ENCODE measurements at places on chromosomes 12 and 14.

GRCh38 chr12:57729321-57729844 is 9.2 kb downstream of the AGAP2 start:
- H3K4me1 ChIP-seq = peaks cover 2% of the 10 kb centered on the region
- DNase-seq = peak; percentile 37
- H3K4me3 ChIP-seq = no peak overlapping the region
- no peaks in the 10 kb centered on the region for H3K27me3 ChIP-seq

GRCh38 chr14:48751293-48751692 is 834.9 kb downstream of the RPS29 start:
- no peaks in the 10 kb centered on the region for H3K4me1 ChIP-seq
- DNase-seq = no peak
- no peaks in the 10 kb centered on the region for H3K27me3 ChIP-seq
- H3K36me3 ChIP-seq = no peaks in the 10 kb centered on the region
- no peak overlapping the region for H3K4me3 ChIP-seq

- H3K36me3 ChIP-seq = no peaks in the 10 kb centered on the region
- H3K27ac ChIP-seq = no peak overlapping the region
- no peaks in the 10 kb centered on the region for H3K27me3 ChIP-seq
- no peak overlapping the region for H3K4me3 ChIP-seq
- H3K4me1 ChIP-seq = peaks cover 8% of the 10 kb centered on the region
Measured at GRCh38 chr12:92156139-92156538, 10.5 kb upstream of the BTG1 start.

- H3K27me3 ChIP-seq = no peaks in the 10 kb centered on the region
- H3K27ac ChIP-seq = no peak overlapping the region
- H3K4me1 ChIP-seq = peaks cover 15% of the 10 kb centered on the region
Measured at GRCh38 chr14:68364792-68365192, 428.1 kb downstream of the ZFP36L1 start.

GRCh38 chr14:51525739-51526138 is 126.0 kb upstream of the FRMD6 start:
- no peaks in the 10 kb centered on the region for H3K4me1 ChIP-seq
- H3K36me3 ChIP-seq = no peaks in the 10 kb centered on the region
- no peak overlapping the region for H3K27ac ChIP-seq

DNA sequence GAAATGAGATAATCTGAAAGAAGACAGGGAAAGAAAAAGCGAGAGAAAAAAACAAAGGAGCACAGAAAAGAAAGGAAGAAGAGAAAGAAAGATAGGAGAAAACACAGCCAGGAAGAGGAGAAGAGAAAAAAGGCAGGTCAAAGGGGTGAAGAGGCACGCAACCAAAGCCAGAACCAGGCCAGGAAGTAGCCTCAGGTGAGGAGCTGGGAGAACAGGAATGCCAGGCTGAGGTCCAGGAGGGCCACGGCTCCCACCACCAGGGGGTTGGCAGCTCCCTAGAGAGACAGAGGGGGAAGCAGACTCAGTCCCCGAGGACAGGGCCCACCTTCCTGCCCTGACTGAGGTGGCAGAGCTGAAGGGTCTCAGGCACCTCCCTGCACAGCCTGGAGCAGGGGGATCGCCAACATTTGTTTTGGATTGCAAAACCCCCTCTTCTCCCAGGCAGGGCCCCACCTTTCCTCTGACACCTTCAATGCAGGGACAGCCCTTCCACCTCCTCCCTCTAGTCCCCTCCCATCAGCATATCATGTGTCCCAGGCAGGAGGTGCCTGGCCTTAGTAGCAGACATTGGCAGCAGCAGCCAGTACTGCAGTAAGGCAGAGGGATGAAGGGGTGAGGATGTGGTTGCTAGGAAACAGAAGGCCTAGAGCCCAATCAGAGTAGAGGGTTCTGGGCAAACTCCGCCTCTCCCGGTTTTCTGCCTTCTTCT is 2.0 kb upstream of the AP1G2 start:
- H3K36me3 ChIP-seq = peaks cover 16% of the 10 kb centered on the region
- peaks cover 41% of the 10 kb centered on the region for H3K4me1 ChIP-seq
- no peak for DNase-seq
- no peak overlapping the region for H3K27ac ChIP-seq

GRCh38 chr12:74334780-74335179 is 202.9 kb upstream of the ATXN7L3B start:
- no peak overlapping the region for H3K4me3 ChIP-seq
- H3K27me3 ChIP-seq = no peaks in the 10 kb centered on the region
- H3K27ac ChIP-seq = no peak overlapping the region
- no peaks in the 10 kb centered on the region for H3K4me1 ChIP-seq
- no peak for DNase-seq
- no peaks in the 10 kb centered on the region for H3K36me3 ChIP-seq

DNA sequence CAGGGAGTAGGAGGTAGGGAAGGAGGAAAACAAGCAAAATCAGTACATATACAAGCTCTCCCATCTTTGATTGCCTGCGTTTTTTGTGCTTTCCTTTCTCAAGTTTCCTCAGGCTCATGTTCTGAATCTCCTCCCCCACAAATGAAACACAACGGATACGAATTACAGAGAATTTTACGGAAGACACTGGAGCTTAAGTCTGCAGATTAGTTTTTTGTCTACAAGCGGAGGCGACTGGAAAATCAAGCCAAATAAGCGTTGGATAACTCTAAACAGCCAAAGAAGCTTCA is 612 bp downstream of the WBP11 start:
- H3K27me3 ChIP-seq = no peaks in the 10 kb centered on the region
- no peak overlapping the region for H3K27ac ChIP-seq
- no peak for DNase-seq
- peaks cover 20% of the 10 kb centered on the region for H3K4me1 ChIP-seq
- H3K4me3 ChIP-seq = no peak overlapping the region

DNA sequence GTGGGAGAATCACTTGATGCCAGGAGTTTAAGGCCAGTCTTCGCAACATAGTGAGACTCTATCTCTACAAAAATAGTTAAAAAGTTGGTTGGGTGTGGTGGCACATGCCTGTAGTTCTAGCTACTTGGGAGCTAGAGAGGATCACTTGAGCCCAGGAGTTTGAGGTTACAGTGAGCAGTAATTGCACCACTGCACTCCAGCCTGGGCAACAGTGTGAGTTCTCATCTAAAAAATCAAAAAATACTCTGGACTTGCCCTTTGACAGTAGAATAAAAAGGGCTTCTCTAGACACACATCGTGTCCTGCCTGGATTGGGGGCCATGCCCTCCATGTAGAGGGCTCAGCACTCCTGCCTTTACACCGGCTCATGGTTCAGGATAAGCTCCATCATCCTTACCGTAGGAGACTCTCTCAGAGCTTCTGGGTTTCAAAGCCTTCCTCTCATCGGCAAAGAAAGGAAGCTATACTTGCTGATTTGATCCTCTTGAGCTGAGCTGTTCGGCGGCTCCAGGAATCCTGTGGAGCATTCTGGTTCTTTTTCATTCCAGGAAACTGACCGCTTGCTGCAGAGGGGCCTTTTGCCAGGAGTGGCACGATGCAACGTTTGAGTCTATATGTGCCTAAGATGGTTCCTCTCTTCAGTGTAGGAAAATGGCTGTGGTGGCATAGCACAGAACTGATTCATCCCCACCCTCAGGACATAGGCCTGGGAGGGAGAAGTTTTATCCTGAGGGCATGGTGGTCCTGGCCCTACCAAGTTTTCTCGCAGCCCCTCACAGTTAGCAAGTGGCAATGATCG is 29.6 kb downstream of the FLVCR2 start:
- no peaks in the 10 kb centered on the region for H3K4me1 ChIP-seq
- peaks cover 6% of the 10 kb centered on the region for H3K36me3 ChIP-seq
- DNase-seq = no peak
- no peak overlapping the region for H3K27ac ChIP-seq
- no peaks in the 10 kb centered on the region for H3K27me3 ChIP-seq

DNA sequence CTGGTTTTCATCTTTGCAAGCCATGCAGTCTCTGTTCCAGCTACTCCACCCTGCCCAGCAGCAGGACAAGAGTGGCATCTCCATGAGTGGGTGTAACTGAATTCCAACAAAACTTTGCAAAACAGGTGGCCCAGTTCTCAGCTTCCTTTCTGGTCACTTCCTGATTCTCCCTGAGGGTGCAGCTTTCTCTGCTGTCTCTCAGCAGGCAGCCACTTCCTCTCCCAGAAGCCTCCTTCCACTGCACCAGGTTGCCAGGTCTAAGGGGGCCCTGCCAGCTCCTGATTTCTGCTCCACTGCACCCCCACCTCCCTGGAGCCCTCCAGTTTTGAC is 341.0 kb upstream of the FKBP4 start:
- DNase-seq = no peak
- H3K4me3 ChIP-seq = no peak overlapping the region
- no peak overlapping the region for H3K27ac ChIP-seq
- H3K4me1 ChIP-seq = no peaks in the 10 kb centered on the region
- H3K27me3 ChIP-seq = peaks cover 3% of the 10 kb centered on the region

DNA sequence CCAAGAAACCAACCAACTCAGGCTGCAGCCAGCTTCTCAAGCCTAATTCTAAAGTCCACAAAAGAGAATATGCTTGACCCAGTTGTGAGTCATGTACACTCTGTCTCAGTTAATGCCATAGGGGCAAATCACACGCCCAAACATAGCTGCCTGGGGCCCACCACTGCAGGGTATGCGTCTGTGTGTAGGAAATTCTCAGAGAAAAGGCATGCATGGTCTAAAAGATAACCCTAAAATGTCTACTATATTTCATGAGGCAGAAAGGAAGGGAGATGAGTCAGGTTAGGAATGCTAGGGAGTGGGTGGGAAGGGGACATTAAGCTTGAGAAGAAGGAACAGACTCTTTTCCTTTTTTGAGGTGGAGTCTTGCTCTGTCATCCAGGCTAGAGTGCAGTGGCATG is 22.3 kb upstream of the SPTLC2 start:
- H3K27ac ChIP-seq = no peak overlapping the region
- peaks cover 2% of the 10 kb centered on the region for H3K36me3 ChIP-seq
- no peak overlapping the region for H3K4me3 ChIP-seq
- no peak for DNase-seq
- peaks cover 18% of the 10 kb centered on the region for H3K4me1 ChIP-seq

GRCh38 chr14:61343991-61344405 is 22.6 kb downstream of the PRKCH start:
- peak overlapping the region; percentile 78 for H3K4me3 ChIP-seq
- H3K27ac ChIP-seq = peak overlapping the region; percentile 90
- peaks cover 50% of the 10 kb centered on the region for H3K36me3 ChIP-seq
- H3K4me1 ChIP-seq = peaks cover 96% of the 10 kb centered on the region

DNA sequence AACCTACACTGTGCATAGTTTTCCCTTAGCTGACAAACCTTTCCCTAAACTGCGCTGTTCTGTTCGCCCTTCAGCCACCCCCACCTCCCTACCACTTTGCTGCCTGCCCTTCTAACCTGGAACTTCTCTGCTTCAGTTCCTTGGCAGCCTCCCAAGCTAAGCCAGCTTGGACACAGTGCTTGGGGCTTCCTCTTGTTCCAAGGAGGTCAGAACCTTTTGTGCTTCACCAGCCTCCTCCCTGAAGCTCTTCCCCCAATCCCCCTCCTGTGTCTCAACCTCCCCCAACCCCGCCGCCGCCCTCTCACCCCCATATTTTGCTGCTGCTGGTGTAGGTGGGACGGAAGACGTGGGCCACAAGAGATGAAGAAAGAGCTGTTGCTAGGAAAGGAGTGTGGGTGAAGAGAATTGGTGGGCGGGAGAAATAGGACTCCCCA is 8.1 kb upstream of the RIC8B start:
- H3K4me3 ChIP-seq = no peak overlapping the region
- no peak for DNase-seq
- H3K36me3 ChIP-seq = no peaks in the 10 kb centered on the region
- peaks cover 4% of the 10 kb centered on the region for H3K4me1 ChIP-seq
- no peak overlapping the region for H3K27ac ChIP-seq

DNA sequence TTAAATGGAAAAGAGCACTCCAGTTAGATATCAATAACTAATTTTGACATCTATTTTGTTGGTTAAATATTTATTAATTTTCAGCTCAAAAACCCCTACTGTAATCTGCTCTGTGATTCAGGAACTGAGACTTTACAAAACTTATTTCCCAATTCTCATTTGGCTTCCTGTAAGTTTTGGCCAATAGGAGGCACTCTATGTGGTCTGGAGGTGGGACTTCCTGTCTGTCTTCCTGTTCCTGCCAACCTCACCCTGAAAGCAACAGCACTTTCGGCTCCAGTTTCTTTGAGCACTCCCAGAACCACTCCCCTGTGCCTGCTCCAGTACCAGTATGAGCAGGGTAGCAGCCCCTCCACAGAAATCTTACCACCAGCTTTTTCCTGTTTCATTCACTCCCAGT is 1027.0 kb downstream of the VRK1 start:
- peaks cover 12% of the 10 kb centered on the region for H3K36me3 ChIP-seq
- H3K27ac ChIP-seq = no peak overlapping the region
- no peak for DNase-seq
- H3K4me1 ChIP-seq = peaks cover 6% of the 10 kb centered on the region
- peaks cover 3% of the 10 kb centered on the region for H3K27me3 ChIP-seq

- H3K27me3 ChIP-seq = peaks cover 8% of the 10 kb centered on the region
- H3K4me3 ChIP-seq = no peak overlapping the region
- H3K4me1 ChIP-seq = no peaks in the 10 kb centered on the region
- no peak for DNase-seq
- no peak overlapping the region for H3K27ac ChIP-seq
Measured at GRCh38 chr14:30482276-30482675, 76.7 kb upstream of the G2E3 start.

- peak overlapping the region; percentile 80 for H3K4me3 ChIP-seq
- peaks cover 5% of the 10 kb centered on the region for H3K27me3 ChIP-seq
- peak overlapping the region; percentile 44 for H3K27ac ChIP-seq
- H3K36me3 ChIP-seq = peaks cover 53% of the 10 kb centered on the region
- peak; percentile 56 for DNase-seq
Measured at GRCh38 chr14:55131370-55132137, 2.5 kb downstream of the LGALS3 start.

DNA sequence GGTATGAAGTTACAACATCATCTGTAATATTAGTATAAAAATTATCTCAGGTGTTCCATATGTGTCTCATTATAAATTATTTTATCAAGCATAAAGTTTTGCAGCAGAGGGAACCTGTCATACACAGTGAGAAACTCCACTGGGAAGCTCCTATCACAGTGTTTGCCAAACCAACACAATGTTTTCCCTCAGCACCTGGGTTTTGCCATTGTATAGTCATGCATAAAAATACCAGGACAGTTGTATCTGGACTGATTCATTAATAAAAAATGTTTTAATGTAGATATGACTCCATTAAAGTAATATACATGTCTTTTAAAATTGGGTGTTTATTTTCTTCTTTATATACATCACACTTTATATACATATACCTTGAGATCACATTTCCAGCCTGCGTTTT is 56.6 kb downstream of the METTL25 start:
- no peaks in the 10 kb centered on the region for H3K27me3 ChIP-seq
- no peaks in the 10 kb centered on the region for H3K4me1 ChIP-seq
- H3K27ac ChIP-seq = no peak overlapping the region
- DNase-seq = no peak
- peaks cover 1% of the 10 kb centered on the region for H3K36me3 ChIP-seq
- no peak overlapping the region for H3K4me3 ChIP-seq

- DNase-seq = no peak
- no peaks in the 10 kb centered on the region for H3K4me1 ChIP-seq
- H3K27me3 ChIP-seq = no peaks in the 10 kb centered on the region
- H3K27ac ChIP-seq = no peak overlapping the region
Measured at GRCh38 chr12:76008428-76008827, 23.1 kb downstream of the PHLDA1 start.

All from activated CD8-positive, alpha-beta memory T cell treated with anti-CD3 and anti-CD28 coated beads, Interleukin-2, amount 10 ng/mL, durations not matched to agents 7 days and 5 days (primary cell).